ENCODE measurements at places on chromosomes 6 and 20.
A peak's percentile ranks its signal among the peaks of the same experiment; 100 is the strongest.

- no peak for DNase-seq
Observed at GRCh38 chr6:27053738-27054137, 193.8 kb upstream of the PRSS16 start.

DNA sequence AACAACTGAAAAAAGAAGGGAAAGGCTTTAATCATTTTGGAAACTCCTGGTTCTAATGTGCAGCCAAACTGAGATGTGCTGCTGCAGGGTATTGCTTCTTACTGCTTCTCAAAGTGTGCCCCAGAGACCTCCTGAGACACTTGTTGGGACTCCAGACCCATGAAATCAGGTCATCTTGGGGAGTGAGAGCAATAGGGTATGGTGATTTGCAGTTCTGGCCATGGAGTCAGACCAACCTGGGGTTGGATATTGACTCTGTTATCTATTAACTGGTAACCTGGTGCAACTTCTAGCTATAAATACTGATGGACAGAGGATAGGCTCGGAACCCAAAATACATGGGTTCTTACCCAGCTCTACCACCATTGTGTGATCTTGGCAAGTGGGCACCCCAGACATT, 3.8 kb downstream of the TSPO2 start:
- DNase-seq, result no peak

DNA sequence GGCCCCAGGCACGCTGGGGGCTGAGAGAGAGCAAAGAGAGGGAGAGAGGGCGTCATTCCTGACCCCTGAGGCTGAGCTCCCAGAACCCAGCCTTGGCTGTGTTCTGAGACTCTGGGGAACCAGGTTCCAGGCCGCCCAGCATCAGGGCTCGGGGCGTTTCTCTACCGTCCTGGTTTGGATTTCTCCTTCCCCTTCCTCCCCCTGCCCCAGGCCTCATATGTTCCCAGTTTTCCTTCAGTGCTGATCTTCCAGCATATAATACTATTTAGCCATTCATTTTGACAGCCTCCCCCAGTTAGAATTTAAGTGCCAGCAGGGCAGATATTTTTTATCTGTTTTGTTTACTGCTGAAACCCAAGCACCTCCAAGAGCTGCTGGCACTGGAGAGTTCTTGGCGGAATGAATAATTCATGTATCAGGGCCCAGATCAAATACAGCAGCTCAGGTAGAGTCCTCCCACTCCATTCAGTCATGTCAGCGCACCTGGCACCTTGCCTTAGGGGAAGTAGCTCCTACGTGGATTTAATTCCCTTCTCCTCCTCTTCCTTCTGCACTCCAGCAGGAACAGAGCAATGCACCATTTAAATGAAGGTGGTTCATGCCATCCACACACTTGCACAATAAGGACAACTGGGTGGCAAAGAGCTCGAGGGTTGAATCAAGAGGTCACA, 23.4 kb upstream of the FRMD1 start:
- DNase-seq, result no peak

DNA sequence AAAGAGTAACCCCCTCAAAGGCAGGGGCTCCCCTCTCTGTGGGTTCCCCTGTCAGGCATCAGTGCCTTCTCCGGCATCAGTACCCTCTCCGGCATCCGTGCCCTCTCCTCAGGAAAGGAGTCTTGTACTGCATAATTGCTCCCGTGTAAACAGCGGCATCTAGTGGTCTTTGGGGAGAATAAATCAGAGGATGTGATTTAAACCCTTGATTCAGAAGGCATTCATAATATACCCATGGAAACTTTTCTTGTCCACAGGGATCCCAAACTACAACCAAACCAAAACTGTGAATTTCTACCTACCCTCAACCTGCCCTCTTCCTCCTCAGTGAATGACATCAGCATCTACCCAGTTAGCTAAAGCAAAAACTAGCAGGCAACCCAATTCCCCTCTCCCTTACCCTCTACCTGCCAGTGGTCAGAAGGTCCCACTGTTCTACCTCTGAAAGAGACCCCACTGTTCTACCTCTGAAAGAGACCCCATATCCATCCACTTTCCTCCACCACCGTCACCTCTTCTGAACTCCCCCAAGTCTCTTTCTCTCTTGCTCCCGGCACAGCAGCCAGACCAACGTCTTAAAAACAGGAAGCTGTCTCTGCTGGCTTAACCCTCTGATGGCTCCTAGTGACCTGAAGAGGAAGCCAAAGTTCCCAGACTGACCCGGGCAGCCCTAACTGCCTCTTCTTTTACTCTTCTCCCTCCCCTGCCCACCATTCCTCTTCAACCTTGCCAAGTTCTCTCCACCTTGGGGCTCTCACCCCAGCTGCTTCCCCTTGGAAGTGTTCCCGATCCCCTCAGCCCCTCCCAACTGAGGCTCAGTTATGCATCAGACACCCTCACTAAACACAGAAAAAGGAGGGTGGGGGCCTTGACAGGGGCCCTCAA, 27.2 kb downstream of the UBE2V1 start:
- DNase-seq, result peak; percentile 77

- peak; percentile 46 for DNase-seq
Observed at GRCh38 chr6:4401408-4402368, 266.3 kb upstream of the ECI2 start.

DNA sequence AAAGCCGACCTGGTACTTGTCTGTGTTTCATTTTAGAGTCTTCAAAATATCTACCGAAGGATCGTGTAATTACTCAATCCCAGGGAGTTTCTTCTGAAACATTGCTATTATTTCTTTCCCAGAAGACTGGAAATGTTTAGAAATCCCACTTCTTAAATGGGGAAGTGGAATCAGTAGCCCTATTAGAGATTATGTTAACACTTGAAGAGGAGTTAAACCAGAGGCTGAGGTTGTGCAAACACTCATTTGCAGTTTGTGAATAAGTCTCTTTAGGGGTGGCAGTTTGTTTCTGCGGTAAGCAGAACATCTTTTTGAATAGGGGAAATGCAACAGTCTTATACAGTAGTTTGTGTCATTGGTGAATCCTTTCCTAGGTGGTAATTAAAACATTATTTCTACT, 21.3 kb downstream of the DSP start:
- no peak for DNase-seq

GRCh38 chr6:99559057-99559456, 9.4 kb downstream of the CCNC start:
- no peak for DNase-seq

All from foreskin fibroblast (primary cell).